ENCODE measurements at places on chromosomes 12 and 14. TPM values are rescaled to one million over a fixed set of nuclear protein-coding genes. Genes with fewer than 3 reads are reported as not detected.

MMP19 gene
- 0.09 TPM for total RNA-seq

EXOC3L4 gene
- total RNA-seq, result 0.09 TPM

COA8 gene
- 26.1 TPM for total RNA-seq

RAD9B gene
- 0.43 TPM for total RNA-seq

ACOT4 gene
- total RNA-seq, result 0.33 TPM

LRRC10 gene
- total RNA-seq, result not detected

All from dermis lymphatic vessel endothelial cell (primary cell).